ENCODE measurements at places on chromosomes 7 and 10. TPM values are rescaled to one million over a fixed set of nuclear protein-coding genes. Genes with fewer than 3 reads are reported as not detected.

The TBXAS1 gene
- total RNA-seq: not detected

The SYT15B gene
- not detected for total RNA-seq

The AKR1C8 gene
- total RNA-seq: not detected

The NYAP1 gene
- total RNA-seq: 36.6 TPM

The SFRP4 gene
- total RNA-seq: 2.2 TPM

The PCGF5 gene
- total RNA-seq: 3.0 TPM

The INMT gene
- 1.7 TPM for total RNA-seq

The NKX2-3 gene
- not detected for total RNA-seq

The WNT8B gene
- total RNA-seq: not detected

The CTAGE4 gene
- total RNA-seq: 0.17 TPM

The ZCWPW1 gene
- 1.8 TPM for total RNA-seq

The CH25H gene
- 0.25 TPM for total RNA-seq

The SLC26A5 gene
- not detected for total RNA-seq

The ZNF107 gene
- 10.3 TPM for total RNA-seq

The C10orf67 gene
- total RNA-seq: not detected

The CALCR gene
- not detected for total RNA-seq

The IL2RA gene
- total RNA-seq: not detected

The ACBD7 gene
- total RNA-seq: 1.5 TPM

The CRPPA gene
- total RNA-seq: 5.3 TPM

The SYCE1 gene
- 0.78 TPM for total RNA-seq

The SLC25A13 gene
- total RNA-seq: 48.5 TPM

The GTPBP10 gene
- 18.7 TPM for total RNA-seq

The HTR5A gene
- 0.20 TPM for total RNA-seq

The IKZF1 gene
- total RNA-seq: 1.1 TPM

The GSAP gene
- 0.76 TPM for total RNA-seq

The CTNNA3 gene
- 3.3 TPM for total RNA-seq

The PON1 gene
- 1.1 TPM for total RNA-seq

The SLC18A2 gene
- 12.0 TPM for total RNA-seq

The CYP2W1 gene
- 1.3 TPM for total RNA-seq

The FANK1 gene
- 0.59 TPM for total RNA-seq

The CCL24 gene
- not detected for total RNA-seq

The ZNF365 gene
- 0.76 TPM for total RNA-seq

The FOXI2 gene
- 0.17 TPM for total RNA-seq

The TMEM213 gene
- not detected for total RNA-seq

The TRDMT1 gene
- total RNA-seq: 8.9 TPM

The VWA2 gene
- not detected for total RNA-seq

The SLC13A1 gene
- total RNA-seq: not detected

The GIMAP7 gene
- total RNA-seq: not detected

The NUTM2E gene
- total RNA-seq: 0.86 TPM

The GIMAP1 gene
- total RNA-seq: not detected

The OR2A1 gene
- total RNA-seq: not detected

The HERC4 gene
- total RNA-seq: 39.5 TPM

The FRMPD2 gene
- 1.6 TPM for total RNA-seq

The C10orf90 gene
- total RNA-seq: not detected

The VIPR2 gene
- not detected for total RNA-seq

The JCAD gene
- total RNA-seq: 0.32 TPM
